ENCODE measurements at places on chromosomes 4 and X. TPM values are rescaled to one million over a fixed set of nuclear protein-coding genes. Genes with fewer than 3 reads are reported as not detected.

Gene TBX22
- total RNA-seq = not detected

Gene EPHA5
- 0.32 TPM for total RNA-seq

Gene MTCP1
- 2.2 TPM for total RNA-seq

DNA sequence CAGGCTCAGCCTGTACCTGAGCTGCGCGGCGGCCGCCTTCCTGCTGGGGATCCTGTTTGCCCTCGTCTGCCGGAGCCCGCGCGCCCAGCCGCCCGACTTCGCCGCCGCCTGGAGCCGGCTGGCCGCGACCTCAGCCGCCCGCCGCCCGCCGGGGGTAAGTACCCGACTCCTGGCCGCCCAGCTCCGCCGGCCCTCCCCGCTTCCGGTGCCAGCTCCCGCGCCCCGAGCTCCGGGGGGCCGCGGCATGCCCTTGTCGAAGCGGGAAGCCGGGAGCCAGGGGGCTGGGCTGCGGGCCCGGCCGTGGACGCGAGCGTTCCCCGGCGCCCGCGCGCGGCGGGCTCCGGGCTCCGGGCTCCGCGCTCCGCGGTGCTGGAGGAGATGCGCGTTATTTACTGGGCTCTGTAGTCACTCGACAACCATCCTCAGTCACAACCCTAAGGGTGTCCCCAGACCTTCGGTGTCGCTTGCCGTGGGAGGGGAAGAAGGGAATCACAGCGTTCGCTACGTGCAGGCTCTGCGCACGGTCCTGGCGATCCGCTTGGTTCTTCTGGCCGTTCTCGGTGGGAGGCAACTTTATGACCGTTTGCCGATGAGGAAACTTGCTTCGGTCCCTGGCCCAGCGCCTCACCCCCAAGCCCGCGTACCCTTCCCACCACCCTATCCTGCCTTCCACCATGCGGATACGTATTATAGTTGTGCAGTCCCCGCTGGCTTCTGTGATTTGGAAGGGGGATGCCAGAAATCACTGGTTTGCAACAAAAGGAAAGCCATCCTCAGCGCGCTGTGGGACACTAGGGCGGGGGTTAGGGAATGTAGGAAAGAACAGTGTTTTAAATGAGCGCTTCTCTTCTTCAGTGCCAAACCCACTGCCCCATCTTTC lies 944 bp downstream of the SNX25 start:
- DNase-seq = peak; percentile 61

Gene FAM241A
- total RNA-seq = 1.6 TPM

DNA sequence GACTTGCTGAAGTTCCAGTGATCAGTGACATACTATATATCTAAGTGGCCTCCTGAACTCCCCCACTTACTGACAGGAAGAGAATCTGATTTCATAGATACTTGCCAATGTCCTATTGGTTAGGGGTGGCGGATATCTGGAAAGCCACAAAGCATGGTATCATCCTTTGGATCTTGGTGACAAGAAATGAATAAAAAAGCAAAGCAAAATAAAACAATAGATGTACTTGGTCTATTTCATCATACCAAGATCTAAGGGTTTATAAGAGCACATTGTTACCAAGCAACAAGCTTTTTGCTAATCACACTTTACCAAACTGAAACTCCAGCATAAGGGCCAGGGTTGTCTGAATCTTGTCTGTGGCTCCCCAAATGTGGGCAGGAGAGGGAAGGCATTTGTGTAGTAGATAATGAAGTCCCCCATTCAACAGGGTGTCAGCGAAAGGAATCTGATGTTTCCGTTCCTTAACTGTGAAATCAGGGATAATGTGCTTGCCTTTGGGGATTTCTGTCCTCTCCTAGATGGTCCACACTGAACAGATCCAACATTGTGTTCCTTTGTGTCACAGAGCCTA lies 125.0 kb upstream of the SMIM10 start:
- no peak for DNase-seq

DNA sequence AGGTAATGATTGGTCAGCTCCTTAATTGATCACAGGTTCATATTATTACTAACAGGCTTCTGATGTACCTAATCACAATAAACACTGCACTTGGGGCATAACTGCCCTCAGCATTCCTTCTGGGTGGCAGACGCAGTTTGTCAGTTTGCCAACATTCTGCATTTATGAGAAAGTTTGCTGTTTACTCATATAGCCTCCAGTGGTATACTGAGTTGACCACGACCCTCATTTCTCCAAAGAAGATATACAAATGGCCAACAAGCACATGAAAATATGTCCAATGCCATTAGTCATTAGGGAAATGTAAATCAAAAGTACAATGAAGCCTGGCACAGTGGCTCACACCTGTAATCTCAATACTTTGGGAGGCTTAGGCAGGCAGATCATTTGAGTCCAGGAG lies 26.3 kb downstream of the EFHC2 start:
- no peak for DNase-seq

DNA sequence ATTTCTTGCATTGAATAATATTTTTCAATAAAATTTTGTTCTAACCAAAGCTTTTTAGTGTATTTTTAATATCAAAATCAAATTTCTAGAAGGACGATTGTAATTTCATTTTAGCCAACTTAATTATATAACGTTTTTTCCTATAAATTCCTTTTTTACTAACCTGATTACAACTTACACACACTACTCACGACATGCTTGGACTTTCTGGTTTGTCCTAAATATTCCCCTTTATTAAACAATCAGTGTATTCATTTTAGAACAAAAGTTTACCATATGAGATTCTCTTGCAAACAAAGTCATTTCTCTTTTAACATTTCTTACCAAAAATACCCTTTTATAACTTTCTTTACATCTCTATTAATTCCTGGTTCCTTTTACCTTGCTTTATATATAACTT lies 173.7 kb downstream of the PWWP3B start:
- DNase-seq = no peak

GRCh38 chr4:16250661-16251365 lies 24.5 kb upstream of the TAPT1 start:
- DNase-seq = no peak

GRCh38 chr4:170853422-170854021 lies 763.8 kb upstream of the AADAT start:
- peak; percentile 0 for DNase-seq

GRCh38 chr4:177008836-177009501 lies 216.2 kb upstream of the VEGFC start:
- no peak for DNase-seq

Gene RFC1
- 55.3 TPM for total RNA-seq

DNA sequence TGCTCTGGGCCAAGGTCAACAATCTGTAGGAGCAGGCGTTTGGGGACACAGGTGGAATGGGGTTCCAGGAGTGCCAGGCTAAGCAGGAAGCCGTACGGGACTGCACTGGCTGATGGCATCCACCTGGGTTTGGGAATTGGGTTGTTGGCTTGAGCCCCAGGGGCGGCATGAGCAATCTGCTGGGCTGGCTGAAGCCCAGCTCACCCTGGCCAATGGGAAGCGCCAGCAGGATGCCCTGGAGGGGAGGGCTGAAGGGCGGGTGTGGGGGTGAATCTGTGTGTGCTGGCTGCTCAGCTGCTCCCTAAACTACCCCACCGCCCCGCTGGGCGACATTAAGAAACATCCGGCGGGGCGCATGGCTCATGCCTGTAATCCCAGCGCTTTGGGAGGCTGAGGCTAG lies 8.9 kb upstream of the RGS12 start:
- DNase-seq = no peak

Gene TKTL1
- total RNA-seq = not detected

GRCh38 chr4:54737421-54737820 lies 79.7 kb downstream of the KIT start:
- no peak for DNase-seq

- DNase-seq = peak; percentile 19
Measured at GRCh38 chrX:47751670-47752069, 85.0 kb upstream of the ZNF81 start.

GRCh38 chr4:159266981-159267868 lies 164.3 kb downstream of the RAPGEF2 start:
- DNase-seq = peak; percentile 36

GRCh38 chrX:1788300-1788911 lies 173.5 kb downstream of the ASMT start:
- DNase-seq = no peak

DNA sequence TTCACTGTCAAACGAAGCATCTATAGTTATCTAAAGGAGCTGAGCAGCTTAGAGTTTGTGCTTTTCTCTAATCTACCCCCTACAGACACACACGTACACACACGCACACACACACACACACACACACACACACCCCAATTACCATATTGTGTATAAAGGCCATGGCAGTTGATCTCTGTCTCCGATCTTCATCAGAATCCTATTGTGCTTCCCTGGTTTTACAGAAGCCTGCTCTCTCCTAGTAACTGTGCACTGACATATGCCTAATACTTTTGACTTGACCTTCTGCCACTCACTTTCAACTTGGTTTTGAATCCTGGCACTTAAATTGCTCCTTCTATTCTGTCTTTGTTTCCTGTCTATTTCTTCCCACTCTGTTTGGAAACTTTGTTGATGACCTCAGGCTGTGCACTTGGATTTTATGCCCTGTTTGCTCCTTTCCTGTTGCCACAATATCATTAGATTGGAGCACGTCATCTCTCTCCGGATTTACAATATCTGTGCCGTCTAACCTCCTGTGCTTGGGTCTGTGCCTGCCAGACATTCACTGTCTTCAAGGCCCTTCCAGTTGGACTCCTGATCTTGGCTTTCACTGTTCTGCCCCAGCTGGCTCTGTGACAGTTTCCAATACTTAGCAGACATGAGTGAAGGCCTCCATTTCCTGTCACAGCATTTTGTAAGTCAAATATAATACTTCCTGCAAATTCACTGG lies 928.1 kb downstream of the FAT4 start:
- DNase-seq = no peak

GRCh38 chrX:39652336-39652735 lies 445.4 kb downstream of the BCOR start:
- DNase-seq = peak; percentile 19

Gene GBA3
- not detected for total RNA-seq

GRCh38 chr4:156252358-156252921 lies 298.8 kb upstream of the CTSO start:
- DNase-seq = peak; percentile 64

- DNase-seq = peak; percentile 55
Measured at GRCh38 chrX:41382714-41383645, 49.0 kb downstream of the DDX3X start.

Gene SPIN4
- 3.9 TPM for total RNA-seq

GRCh38 chr4:6987588-6987961 lies 55.6 kb upstream of the TADA2B start:
- peak; percentile 26 for DNase-seq

DNA sequence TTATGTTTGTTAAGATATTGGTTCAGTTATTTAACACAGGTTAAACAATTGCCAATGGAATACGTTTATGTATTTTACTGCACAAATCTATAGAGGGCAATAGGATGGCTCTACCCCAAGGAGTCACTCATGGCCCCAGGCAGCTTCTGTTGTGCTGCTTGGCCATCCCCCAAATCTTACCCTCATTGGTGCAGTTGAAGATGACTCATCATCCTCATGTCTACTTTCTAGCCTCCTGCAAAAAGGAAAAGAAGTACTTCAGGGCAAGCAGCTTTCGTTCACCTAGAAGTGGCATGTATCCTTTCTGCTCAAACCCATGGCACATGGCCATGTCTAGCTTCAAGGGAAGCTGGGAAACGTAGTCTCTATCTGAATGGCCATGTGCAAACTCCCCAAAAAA lies 14.2 kb downstream of the PHOX2B start:
- DNase-seq = no peak

Measured in fibroblast of villous mesenchyme (primary cell).